ENCODE measurements at places on chromosomes 6 and 20.

GRCh38 chr6:54282186-54282585 lies 26.1 kb upstream of the TINAG start:
- no peak for DNase-seq

DNA sequence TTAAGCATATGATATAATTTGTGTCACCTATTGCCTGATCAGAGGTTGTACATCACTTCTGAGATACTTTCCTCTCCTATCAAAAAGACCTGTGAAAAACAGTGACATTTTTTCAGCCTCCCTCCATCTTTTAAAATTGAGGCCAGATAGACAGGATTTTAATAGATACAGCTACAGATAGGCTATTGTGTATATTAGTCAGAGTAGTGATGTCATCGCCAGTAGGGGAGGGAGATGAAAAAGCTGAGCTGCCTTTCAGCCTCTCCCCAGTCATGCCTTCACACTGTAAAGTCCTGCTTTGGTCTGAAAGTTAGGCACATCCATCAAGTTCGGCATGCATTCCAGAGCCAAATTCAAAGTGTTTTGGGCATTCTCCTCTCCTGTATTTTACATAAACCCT lies 7.9 kb upstream of the PABPC1L start:
- DNase-seq, result no peak

- peak; percentile 65 for DNase-seq
These were observed 770 bp downstream of the TCF19 start for GRCh38 chr6:31158863-31159855.

DNA sequence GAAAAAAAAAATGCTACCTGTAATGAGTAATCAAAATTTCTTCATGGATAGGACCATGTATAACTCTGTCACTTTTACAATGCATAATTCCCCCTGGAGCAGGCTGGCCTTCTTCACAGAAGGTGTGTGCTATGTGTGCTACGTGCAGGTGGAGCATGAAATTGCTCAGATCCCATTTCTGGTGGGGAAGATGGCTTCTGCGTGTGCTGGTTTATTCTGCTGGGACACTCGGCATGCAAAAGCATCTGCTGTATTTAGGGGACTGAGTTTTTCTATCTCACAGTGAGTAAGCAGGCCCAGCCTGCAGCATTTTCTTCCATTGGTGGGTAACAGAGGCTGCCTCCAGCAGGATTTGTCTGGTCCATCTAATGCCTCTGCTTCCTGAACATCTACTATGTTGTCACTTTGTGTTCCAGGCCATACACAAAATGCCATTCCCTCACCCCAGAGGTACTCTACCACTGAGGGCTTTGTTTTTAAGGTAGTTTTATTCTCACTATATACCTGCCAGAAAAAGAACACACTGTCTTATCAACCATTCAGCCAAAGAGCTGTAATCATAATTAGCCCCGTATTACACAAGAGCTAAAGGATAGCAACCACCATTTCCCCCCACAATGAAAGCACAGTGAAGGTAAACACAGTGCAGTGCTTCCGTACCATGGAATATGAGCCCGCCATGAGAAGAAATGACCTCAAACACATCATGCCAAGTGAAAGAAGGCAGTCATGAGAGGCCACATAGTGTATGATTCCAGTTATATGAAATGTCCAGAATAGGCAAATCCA lies 62.4 kb downstream of the SYNDIG1 start:
- DNase-seq, result no peak

- DNase-seq, result no peak
These were observed 23.3 kb upstream of the SGK2 start for GRCh38 chr20:43535370-43536004.

DNA sequence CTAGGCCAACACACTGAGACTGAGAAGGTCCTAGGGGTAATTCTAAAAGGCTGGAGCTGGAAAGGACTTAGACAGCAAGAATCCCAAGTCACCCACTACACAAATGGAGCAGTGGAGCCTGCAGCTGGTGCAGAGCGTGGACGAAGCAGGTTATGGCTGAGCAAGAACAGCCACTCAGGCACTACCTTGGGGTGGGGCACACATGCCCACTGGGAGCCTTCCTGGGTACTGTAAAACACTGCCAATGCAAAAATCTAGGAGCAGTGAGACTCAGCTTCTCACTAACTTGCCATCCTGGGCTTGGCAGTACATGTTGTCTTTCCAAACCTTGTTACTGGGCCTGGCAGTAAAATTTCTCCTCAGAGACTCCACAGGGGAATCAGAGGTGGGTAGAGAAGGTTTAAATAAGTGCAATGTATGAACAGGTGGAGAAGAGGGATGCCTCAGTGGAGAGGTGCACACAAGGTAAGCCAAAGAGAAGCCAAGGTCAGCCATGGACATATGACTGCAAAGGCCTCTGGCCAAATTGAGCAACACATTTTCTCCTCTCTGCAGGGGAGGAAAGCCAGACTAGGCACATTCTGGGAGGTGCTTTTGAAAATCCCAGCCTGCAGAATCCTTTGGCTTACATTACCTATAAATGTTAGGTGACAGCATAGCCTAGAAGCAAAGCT lies 105.6 kb downstream of the TNFRSF21 start:
- no peak for DNase-seq

- DNase-seq, result no peak
These were observed 35.8 kb upstream of the BHLHE23 start for GRCh38 chr20:63042448-63043071.

DNA sequence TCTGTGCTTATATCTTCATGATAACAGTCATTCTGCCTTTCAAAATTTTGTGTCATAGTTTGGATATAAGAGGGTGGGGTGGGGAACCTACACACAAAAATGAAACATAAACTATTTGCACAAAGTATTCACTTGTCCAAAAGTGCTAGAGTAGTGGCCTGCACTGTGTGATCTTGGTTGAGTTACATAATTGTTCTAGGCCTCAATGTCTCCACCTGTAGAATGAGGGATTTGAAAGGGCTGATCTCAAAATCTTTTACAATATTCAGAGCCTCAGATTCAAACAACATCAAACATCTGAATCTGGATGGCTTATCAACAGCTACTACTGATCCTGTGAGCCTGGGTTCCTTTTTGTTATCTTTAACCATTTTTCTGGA lies 64.3 kb upstream of the TMEM30A start:
- DNase-seq, result no peak

DNA sequence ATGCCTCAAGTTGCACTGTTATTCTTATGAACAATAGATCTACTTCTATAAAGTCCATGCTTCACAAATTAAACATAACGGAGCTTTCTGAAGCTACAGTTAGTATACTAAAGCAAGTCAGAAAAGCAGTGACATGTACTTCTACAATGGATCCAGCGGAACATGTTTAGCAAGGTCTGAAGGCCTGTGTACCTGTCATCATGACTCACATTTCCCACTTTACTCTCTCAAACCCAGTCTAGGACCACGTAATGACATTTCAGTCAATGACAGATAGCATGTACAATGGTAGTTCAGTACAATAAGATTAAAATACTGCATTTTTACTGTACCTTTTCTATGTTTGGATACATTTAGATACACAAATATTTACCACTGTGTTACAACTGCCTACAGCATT lies 132.1 kb downstream of the MMS22L start:
- no peak for DNase-seq

GRCh38 chr20:32968478-32969241 lies 35.6 kb downstream of the SUN5 start:
- DNase-seq, result peak; percentile 26

GRCh38 chr6:45132658-45133294 lies 195.4 kb upstream of the RUNX2 start:
- no peak for DNase-seq

DNA sequence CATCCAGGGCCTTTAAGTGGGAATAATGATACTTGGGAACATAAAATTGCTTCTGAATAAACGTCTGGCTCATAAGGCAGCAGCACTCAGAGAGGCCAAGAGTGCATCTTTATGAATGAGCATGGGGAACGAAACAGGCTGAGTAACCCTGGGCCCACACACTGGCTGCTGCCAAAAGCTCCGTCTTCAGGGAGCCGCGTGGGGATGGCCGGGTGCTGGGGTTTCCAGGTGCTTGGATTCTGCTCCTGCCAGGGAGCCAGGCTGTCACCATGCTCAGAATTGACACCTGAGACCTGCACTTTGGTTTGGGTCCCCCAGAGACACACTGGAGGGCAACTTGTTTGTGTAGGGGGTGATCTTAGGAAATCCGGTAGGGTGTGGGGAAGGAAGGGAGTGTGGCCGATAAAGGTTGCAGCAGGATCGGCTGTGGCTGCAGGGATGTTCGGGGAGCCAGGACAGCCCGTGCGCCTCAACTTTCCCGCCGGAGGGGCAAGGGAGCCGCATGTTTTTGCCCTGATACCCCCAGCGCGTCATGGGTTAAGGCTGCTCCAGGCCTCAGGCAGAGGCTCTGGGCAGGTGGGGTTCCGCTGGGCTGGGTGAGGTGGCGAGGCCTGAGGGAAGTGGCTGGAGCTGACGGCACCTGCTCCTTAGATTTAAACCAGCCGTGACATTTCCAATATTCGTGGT lies 101.8 kb downstream of the YTHDF1 start:
- no peak for DNase-seq

DNA sequence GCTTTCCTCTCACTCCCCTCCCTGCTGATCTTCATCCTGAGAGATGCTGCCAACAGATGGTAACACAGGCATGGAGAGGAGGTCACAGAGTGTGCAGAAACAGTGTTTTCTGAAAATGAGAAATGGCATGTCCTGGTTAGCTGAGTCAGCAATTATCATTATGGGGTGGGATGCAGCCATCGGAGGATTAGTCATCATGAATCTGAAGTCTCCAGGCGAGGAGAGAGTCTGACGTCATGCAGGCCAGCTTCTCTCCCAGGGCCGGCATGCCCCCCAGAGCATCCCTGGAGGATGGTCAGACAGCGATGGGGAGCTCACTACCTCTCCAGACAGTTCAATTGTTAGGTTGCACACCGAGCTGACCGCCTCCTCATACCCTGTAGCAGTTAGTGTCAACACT lies 4.7 kb upstream of the GTSF1L start:
- DNase-seq, result no peak

DNA sequence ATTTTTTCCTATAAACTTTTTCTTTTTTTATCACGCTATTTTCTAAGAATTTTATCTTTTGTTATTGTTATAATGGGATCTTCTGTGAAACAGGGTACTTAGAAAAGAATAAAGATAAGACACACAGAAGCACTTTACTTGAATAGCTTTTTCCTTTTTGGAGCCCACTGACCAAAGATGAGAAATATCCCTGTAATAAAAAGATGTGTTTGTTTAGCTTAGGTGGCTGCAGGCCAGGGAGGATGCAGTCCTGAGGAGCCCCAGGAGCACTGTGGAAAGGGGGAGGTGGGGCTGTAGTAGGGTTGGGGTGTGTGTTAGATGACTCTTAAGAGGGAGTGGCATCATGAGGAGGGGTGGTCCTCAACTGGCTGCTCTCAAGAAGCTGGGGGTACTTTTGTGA lies 128.6 kb downstream of the ARID1B start:
- DNase-seq, result no peak

- DNase-seq, result no peak
These were observed 17.6 kb downstream of the ARID1B start for GRCh38 chr6:156794546-156795354.

DNA sequence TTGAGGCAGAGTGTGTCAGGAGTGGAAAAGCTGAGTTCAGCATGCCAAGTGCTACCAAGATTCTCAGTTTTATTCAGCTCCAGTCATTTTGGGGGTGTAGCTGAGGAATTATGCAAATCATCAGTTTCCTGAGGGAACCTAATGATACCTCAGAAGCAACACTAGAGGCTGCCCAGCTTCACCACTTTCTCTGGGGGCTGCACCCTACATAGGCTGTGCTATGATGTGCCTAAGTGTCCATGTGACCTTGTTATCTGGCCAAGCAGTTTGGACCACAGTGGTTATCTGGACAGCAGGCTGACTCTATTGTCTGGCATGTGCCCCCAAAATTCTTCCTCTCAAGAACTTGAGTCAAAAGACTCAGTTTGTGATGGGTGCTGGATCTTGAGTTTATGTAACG lies 374.6 kb upstream of the SYNCRIP start:
- DNase-seq, result no peak

GRCh38 chr6:136641873-136642465 lies 91.7 kb upstream of the MAP7 start:
- DNase-seq, result no peak

DNA sequence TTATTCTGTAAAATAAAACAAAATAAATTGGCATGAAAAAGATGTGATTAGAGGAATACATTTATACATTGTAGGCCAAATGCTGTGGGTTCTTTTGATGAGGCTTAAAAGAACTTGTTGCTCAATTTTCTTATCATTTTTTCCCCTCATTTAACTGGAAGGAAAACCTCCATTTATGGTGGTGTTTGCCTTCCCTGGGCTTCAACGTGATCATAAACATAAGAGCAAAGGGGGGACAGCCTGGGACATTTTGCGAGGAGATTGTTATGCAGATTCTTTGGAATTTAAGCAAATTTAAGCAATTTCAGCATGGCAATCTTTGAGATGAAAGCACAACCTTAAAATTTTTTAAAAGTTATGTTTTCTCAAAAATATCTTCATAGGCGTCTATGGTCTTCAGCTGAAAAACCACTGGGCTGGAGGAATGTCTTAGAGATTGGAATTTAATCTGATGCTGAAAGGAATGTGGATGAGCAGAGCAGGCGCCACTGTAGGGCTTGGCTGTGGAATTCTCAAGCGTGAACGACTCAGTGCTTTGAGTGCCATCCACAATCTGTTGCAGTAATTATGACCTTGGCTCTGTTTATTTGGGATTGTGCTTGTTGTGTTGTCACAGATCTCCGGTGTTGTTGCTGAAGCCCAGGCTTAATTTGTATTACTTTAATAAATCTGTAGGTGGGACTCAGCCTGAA lies 149.4 kb upstream of the MLIP start:
- no peak for DNase-seq

DNA sequence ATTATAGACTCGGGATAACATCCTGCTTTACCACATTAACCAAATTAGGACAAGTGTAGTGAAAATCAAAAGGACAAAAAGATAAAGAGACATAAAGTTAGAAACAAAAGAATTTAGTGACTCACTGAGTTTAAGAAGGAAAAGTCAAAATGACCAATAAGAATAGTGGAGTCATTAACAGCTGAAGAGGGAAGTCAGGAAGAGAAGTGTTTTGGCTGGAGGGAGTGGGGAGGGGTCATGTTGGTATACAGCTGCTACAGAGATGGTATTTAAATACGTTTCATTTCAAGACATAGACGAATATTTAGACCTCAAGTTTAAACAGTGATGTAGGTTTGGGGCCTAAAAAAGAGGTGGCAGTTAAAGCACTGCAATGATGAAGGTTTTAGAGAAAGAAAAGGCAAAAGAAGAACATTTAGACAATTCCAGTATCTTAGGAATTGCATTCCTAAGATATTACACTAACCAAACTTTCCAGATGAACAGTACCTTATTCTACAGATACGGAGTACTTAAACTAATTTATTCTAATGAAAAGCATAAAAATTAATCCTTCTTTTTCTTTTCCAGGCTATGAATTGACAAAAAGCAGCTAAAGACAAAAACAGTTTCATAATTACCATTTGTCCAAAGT lies 10.6 kb downstream of the FKBP5 start:
- DNase-seq, result no peak
